ENCODE measurements at places on chromosomes 16 and 17.

DNA sequence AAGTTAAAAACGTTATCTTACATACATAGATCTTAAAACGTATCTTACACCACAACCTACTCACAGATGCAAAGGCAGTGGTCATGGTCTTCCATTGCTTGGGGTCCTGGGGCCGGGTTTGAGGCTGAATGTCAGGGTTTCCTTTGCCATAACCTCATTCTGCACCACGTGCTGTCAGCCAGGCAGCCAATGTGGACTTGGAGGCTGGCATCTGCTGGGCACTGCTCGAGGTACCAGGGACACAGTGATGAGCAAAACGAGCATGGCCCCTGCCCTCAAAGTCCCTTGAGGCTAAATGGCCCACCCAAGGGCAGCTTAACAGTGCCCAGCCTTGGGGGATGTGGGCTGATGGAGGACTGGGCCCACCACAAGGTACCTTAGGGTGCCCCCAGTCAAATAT lies 35.8 kb upstream of the RGS9 start:
- DNase-seq = no peak

- DNase-seq = no peak
These were observed 137.6 kb downstream of the ITFG1 start for GRCh38 chr16:47323241-47323640.

DNA sequence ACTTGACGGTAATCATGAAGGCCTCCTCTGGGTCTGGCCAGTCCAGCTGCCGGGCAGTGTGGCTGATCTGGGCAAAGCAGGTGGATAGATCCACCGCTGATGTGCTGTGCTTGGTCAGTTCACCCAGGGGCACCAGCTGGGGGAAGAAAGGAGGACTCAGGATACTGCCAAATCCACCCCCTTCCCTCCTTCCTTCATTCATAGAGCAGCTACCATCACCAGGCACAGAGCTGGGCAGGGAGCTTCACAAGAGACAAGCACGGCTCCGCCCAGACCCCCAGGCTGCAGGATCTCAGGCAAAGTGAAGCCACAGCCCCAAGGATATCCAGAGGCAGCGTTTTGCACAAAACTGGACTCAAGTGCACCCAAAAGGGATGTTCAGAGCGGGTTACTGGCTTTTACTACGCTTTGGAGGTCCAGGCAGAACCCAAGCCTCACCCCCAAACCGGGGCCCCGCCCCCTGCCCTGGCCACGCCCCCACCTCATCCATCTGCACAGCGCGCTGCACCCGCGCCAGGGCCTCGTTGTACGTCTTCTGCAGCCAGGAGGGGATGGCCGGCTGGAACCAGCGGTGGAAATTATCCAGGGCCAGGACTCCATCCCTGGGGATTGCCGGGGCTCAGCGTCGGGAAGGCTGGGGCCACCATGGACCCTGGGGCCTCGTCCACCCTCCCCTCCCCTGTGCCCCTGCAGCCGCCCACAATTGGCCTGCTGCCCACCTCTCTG lies 9.1 kb downstream of the UNC13D start:
- no peak for DNase-seq

- no peak for DNase-seq
These were observed 6.7 kb downstream of the SLC13A5 start for GRCh38 chr17:6706499-6706898.

DNA sequence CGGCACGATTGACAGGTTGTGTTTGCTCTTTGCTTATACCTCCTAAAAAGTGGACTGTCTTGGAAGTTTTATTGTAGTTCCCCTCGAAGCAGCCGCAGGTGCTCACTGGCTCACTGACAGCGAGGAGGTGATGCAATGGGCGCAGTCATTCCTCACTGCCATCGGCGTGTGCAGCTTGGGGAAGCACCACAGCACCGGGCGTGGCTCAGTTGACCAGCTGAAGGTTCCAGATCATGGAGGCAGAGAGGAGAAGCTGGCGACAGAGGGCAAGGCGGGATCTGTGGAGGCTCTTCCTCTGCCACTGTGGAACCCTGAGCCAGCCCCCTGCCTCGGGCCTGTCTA lies 72.1 kb upstream of the TNRC6C start:
- DNase-seq = peak; percentile 84

- DNase-seq = no peak
These were observed 515.3 kb upstream of the CA10 start for GRCh38 chr17:52673791-52674190.

GRCh38 chr16:2532494-2533141 lies 1.4 kb upstream of the CEMP1 start:
- peak; percentile 76 for DNase-seq

DNA sequence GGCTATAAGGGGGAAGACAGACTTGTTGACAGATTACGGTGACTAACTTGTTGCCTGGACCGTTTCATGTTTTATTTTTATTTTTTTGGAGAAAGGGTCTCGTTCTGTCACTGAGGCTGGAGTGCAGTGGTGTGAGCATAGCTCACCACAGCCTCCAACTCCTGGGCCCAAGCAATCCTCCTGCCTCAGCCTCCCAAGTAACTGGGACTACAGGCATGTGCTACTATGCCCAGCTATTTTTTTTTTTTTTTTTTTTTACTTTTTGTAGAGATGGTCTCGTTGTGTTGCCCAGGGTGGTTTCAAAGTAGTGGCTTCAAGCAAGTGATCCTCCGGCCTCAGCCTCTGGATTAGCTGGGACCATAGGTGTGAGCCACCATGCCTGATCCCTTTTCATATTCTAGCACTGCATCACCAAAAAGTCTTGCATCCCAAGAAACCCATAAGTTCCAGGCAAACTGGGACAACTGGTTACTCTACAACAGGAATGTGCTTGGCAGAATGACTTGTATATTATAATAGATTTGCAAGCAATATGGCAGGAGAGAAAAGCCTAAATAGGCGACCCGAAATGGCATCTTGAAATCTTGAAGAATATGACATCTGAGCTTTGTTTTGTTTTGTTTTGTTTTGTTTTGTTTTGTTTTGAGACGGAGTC lies 2.2 kb upstream of the WDR59 start:
- no peak for DNase-seq

- no peak for DNase-seq
These were observed 93.7 kb upstream of the TMEM97 start for GRCh38 chr17:28225271-28225670.

- no peak for DNase-seq
These were observed 238.8 kb downstream of the MRTFB start for GRCh38 chr16:14309906-14310305.

GRCh38 chr17:36002631-36003030 lies 1.3 kb upstream of the CCL15 start:
- no peak for DNase-seq

GRCh38 chr17:41974658-41975057 lies 8.1 kb downstream of the CNP start:
- DNase-seq = no peak

- DNase-seq = no peak
These were observed 58.2 kb downstream of the NACA2 start for GRCh38 chr17:61532826-61533225.

GRCh38 chr16:50744881-50745280 lies 3.0 kb downstream of the CYLD start:
- no peak for DNase-seq

Measured in suppressor macrophage treated with lipopolysaccharide for 4 hours (primary cell).